ENCODE measurements at places on chromosomes 16 and 17.

GRCh38 chr16:84155771-84156170 lies 10.7 kb downstream of the DNAAF1 start:
- DNase-seq: no peak

- DNase-seq: no peak
These were observed 15.7 kb downstream of the ALDH3A2 start for GRCh38 chr17:19664136-19664820.

GRCh38 chr17:17500999-17501605 lies 4.9 kb upstream of the RASD1 start:
- DNase-seq: no peak

DNA sequence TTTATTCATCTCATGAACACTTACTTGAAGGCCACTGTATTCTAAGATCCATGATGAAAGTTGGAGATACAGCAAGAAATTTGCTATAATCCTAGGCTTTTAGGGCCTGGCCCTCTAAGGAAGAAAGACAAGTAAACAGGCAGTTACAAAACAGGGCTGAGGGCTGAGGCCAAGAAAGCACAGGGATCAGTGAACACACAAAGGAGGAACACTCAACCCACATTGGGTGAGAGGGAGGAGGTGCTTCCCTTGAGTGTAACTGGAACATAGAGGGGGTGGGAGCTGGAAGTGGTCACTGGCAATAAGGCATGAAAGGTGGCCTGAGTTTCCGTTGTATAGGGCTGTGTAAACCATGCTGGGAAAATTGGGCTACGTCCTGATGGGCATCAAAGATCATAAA lies 112.2 kb downstream of the ZNF18 start:
- no peak for DNase-seq

GRCh38 chr16:4273858-4274311 lies 1.1 kb upstream of the TFAP4 start:
- no peak for DNase-seq

DNA sequence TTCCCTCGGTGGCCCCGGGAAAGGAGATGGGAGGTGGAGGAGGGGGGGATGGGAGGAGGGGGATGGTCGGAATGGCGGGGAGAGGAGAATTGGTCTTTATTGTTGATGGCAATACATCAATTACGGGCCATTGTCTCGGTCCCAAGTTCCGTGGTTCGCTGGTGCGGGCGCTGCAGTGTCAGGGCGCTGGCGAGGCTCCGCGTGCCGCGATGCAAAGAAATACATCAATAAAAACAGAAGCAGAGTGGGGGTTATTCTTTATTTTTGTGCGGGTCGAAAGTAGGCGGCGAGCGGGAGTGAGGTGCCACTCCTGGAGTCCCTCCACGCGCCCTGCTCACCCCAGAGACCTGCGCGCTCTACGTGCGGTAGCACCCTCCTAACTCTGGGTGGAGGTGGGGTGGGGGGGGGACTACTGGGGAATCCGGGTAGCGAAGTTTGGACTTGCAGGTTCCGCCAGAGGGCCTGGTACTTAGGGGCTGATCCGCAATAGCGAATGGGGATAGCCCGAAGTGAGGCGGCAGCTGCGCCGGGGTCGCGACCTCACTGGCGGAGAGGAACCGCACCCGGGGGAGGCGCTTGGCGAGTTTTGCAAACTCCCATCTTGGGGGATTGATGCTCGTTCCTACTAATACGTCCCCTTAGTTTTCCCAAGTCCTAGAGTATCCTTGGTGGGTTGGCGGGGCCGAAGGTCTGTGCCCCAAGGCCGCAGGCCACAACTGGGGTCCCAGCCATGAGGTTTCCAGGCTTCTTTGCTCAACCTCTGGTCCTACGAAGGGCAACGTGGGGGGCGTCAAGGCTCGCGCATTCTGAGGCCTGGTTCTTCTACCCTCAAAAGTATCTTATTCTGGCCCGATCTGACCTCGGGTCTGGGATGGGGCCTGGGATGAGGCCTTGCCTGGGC lies 3.5 kb upstream of the SALL1 start:
- DNase-seq: no peak

DNA sequence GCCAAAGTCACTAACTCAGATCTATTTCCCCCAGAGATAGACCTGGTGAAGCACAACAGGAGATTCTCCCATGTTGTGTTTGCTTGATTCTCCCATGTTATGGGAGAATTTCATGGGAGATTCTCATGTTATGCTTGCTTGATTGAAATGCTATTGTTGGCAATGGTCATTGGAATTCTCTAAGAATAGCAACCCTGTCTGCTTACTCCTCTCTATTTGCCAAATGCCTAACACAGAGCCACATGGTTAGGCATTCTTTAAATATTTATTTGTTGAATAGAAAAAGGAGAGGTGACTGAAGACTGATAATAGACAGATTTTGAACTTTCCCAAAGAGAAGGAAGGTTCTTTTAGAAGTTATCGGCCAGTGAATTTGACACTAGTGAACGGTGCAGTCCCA lies 111.5 kb upstream of the MPHOSPH6 start:
- DNase-seq: no peak

- no peak for DNase-seq
These were observed 3.8 kb downstream of the NKIRAS2 start for GRCh38 chr17:42023524-42024349.

DNA sequence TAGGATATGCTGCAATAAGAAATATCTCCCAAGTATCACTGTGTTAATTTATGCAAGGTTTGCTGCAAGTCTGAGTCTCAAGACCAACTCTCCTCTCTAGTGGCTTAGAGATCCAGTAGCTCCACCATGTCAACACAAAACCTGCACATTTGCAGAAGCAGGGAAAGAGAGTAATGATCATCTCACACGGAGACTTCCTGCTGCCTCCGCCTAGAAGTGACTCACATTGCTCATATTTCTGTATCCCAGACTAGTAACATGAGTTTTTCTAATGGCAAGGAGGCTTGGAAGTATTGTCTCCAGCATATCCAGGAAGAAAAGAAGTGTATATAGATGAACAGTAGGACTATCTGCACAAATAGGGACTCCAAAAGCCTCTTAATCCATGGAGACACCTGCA lies 15.0 kb upstream of the IRX6 start:
- no peak for DNase-seq

DNA sequence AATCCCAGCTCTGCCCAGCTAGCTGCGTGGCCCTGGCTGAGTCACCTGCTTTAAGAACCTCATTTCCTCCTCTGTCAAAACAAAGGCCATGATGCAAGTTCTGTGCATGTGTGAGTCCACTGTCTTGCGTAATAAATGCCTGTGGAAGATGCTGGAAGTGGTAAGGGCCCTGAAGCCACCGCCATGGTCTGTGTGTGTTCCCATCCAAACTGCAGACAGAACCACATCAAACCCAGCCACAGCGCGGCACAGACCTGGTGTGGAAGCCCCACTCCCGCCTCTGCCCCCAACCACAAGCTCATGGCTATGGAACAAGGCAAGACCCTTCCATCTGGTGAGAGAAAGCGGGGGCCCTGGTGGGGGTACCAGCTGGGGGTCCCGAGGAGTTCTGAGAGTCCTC lies 26.0 kb downstream of the NECAB2 start:
- no peak for DNase-seq

DNA sequence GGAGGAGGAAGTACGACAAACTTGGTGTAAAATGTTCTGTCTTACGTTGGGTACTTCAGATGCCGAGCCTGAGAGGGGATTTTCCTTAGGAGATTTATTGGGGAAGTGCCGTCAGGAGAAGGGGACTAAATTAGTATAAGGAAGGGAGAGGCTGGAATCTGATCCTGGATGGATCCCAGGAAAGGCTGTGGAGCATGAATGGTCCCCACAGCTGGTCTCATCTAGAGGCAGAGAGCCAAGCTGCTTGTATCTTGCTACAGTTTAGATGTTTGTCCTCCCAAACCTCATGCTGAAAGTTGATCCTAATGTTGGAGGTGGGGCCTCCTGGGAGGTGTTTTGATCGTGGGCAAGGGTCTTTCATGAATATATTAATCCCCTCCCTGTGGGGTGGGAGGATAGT lies 798.4 kb upstream of the EEF2KMT start:
- no peak for DNase-seq

DNA sequence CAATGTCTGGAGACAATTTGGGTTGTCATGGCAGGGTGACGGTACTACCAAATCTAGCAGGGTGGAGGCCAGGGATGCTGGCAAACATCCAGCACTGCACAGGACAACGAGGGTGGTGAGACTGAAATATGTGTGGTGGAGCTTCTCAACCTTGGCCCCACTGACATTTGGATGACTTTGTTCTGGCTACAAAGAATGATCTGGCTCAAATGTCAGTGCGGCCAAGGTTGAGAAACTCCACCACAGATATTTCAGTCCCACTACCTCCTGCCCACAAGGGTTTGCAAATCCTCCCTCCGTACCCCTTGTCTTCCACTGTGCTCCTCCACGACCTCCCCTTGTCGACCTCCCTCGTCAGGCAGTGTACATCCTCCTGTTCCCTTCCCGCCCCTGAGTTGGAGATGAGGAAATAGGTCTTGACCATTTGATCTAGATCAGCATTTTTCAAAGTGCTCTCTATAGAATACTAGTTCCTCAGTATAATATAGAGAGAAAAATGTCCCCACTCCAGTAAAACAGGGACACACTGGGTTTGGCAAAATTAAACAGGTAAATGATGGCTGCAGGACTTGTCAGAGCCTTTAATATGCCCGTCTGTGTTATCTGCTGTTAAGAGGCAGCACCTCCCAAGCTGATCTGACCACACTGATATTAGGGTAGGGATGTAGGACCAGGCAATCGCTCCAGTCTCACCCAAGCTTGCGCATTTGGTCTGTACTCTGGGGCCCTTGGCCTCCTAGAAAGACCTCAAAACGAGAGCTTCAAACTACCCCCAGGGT lies 6.8 kb downstream of the OSGIN1 start:
- DNase-seq: no peak

GRCh38 chr16:87855852-87856715 lies 13.2 kb downstream of the SLC7A5 start:
- DNase-seq: no peak

GRCh38 chr16:87336434-87337240 lies 19.4 kb upstream of the C16orf95 start:
- DNase-seq: no peak

DNA sequence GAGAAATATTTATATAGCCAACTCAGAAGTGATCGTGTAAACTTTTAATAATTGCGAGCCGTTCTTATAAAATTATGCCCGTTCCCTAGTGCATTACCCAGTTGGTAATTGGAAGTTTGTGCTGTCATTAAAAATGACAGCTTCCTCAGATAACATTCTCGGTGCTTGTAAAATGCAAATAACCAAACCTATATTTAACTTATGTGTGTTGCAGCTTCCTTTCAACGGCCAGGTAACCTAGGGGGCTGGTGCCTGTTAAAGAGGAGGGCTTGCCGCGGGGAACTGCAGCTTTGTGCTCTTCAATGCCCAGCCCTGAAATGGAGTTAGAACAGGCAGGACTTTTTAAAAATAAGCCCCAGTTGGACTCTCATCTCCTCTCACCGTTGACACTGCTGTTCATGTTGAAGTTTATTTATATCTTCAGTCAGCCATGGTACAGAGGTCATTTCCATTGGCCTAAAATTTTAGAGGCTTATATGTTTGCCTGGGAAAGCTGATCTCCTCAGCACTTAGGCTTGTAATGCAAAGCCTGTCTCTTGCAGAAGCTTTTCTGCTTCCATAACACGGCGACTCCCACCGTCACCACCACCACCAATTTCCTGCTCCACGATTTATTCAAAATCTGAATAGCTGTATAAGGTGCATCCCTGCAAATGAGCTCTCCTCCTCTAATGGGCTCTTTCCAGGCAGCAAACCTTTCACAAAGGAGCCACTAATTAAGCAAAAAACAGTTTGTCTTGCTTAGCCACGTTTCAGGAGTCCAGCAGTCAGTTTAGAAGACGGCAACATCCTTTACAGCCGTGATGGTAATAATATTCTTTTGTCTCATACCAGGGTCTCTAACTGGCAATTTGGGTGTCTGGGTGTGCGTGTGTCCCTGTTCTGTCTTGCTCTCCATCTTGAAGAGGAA lies 74.7 kb downstream of the RPA1 start:
- DNase-seq: no peak

DNA sequence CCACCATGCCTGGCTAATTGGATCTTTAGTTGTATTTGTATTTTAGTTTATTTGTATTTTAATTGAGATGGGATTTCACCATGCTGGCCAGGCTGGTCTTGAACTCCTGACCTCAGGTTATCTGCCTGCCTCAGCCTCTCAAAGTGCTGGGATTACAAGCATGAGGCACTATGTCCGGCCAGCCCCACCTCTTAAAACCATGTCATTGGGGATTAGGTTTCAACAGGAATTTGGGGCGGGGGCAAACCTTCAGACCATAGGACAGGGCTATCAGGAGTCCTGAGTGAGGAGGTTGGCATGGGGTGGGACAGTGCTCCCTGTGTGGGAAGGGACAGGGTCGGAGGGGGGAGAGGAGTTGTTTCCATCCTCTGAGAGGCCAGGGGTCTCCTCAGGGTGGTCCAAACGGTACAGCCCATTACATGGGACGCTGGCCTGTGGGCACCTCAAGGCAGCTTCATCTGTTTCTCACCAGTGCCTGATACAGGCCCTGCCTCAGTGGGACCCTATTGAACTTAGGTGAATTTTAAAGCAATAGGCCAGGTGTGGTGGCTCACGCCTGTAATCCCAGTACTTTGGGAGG lies 21.6 kb downstream of the GAA start:
- DNase-seq: no peak

DNA sequence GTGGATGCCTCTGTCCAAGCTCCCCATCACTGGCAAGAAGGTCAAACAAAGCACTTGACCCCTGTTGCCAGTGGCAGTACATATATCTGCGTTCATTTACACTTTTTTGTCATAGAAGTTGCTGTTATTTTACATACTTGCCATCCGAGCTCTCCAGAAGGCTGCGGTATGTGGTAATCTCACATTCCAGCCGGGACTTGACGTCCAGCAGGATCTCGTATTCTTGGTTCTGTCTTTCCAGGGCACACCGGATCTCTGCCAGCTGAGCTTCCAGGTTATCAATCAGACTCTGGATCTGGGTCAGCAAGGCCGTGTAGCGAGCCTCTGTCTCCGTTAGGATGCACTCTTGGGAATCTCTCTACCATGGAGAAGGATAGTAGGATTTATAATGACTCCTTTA lies 6.6 kb downstream of the KRT39 start:
- no peak for DNase-seq

- no peak for DNase-seq
These were observed 92.7 kb downstream of the ABCC1 start for GRCh38 chr16:16042076-16042475.

DNA sequence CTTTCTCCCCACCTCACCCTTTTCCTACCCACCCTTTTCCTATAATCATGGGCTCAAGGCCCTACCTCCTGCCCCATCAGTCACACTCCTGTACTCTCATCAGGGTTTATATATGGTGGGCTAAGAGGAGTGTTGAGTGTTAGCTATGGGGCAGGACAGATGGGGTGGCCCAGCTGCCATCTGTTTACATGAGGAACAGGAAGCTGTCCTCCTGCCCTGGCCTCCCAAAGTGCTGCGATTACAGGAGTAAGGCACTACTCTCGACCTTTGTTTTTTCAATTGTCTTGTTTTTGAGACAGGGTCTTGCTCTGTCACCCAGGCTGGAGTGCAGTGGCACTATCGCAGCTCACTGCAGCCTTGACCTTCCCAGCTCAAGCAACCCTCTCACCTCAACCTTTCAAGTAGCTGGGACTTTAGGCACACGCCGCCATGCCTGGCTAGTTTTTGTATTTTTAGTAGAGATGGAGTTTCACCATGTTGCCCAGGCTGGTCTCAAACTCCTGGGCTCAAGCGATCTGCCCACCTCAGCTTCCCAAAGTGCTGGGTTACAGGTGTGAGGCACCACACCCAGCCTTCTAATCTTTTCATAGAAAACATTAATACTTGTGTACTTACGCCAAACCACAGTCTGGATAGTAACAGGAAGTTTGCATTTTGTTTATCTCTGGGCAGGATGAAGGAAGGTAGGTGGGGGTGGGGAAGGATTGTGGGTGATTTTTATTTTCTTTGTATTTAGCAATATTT lies 1.6 kb downstream of the TRADD start:
- DNase-seq: no peak

GRCh38 chr17:43846221-43846712 lies 709 bp upstream of the CD300LG start:
- DNase-seq: peak; percentile 60
